ENCODE measurements at places on chromosomes 1 and 21. TPM values are rescaled to one million over a fixed set of nuclear protein-coding genes. Genes with fewer than 3 reads are reported as not detected.

GPR25 gene
- not detected for total RNA-seq

GUCA2B gene
- not detected for total RNA-seq

HMGN1 gene
- 170 TPM for total RNA-seq

CYP2J2 gene
- total RNA-seq, result 0.11 TPM

FAM72C gene
- 5.7 TPM for total RNA-seq

FNDC10 gene
- 8.8 TPM for total RNA-seq

BEND5 gene
- not detected for total RNA-seq

CELA2A gene
- not detected for total RNA-seq
